GM04503 (cell line): ENCODE measurements at places on chromosomes 12 and 14.

GRCh38 chr14:69246331-69246730 is 13.6 kb upstream of the GALNT16 start:
- DNase-seq, result no peak

DNA sequence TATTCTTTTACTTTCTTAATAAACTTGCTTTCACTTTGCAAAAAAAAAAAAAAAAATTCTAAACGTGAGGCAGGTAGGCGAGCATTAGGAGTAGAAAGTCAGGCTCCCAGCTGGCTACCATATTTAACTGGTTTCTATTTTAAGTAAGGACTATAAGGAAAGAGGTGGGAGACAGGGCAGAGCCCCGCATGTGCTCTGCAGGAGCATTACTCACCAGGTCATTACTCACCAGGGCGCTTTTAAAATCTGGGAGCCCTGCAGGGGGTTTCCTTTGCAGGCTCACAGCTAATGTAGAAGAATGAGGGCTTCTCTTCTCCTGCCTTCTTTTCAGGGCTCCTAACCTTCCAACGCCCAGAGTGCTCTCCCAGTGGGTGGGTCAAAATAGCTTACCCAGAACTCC is 14.0 kb upstream of the DPF3 start:
- no peak for DNase-seq

GRCh38 chr12:132018193-132018916 is 68.6 kb downstream of the EP400 start:
- no peak for DNase-seq

- DNase-seq, result no peak
These were observed 29.2 kb downstream of the GPR135 start for GRCh38 chr14:59435987-59436386.

DNA sequence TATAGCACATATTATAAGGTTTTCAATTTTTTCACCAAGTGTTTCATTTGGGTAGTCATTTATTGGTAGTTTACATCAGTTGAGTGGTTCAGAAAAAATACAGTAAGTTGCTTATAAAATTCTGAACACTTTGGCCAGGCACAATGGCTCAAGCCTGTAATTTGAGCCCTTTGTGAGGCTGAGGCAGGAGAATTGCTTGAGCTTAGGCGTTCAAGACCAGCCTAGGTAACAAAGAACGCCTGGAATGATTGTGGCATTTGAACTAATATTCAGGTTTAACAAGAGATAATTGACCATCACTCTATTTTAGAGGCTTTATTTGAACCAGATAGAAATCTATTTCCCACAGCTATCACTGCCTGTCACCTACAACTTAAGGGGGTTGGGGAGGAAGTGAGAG is 22.7 kb downstream of the HIF1A start:
- no peak for DNase-seq

DNA sequence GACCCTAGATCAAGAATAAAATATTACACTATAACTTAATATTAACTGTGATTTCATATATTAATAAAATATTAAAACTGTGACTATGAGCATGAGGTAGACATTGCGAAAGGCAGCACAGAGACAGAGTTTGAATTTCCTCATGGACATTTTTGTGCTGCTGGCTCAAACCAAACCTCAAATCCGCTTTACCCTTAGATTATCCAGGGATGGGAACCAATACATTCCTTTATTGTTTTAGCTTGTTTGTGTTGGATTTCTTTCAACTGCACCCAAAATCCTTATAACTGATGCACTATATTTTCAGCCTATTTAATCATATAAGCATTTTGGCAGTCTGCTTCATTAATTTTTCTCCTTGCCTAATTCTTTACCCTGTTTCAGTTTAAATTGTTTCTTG is 436.7 kb downstream of the ATP23 start:
- no peak for DNase-seq

DNA sequence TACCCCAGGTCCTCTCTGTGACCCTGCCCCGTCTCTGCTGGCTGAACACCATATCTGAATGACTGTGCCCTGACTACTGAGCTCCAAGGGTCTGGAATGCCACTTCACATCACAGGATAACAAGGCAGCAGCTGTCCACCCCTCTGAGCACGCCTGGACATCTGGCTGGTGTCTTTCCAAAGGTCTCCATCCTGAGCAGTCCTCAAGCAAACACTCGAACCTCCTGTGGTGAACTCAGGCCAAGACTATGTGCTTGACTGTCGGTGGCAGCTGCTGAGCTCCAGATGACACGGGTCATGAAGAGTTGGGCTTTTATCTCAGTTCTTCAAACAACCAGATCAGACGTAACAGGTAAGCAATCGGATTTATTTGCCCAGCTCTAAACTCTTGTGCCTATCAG is 117.2 kb upstream of the BCL2L14 start:
- no peak for DNase-seq

- DNase-seq, result no peak
These were observed 26.0 kb downstream of the SCYL2 start for GRCh38 chr12:100293017-100293416.
